ENCODE measurements at places on chromosomes 6 and 20.

- DNase-seq = no peak
Observed at GRCh38 chr6:9745476-9745875, 669.4 kb downstream of the TFAP2A start.

DNA sequence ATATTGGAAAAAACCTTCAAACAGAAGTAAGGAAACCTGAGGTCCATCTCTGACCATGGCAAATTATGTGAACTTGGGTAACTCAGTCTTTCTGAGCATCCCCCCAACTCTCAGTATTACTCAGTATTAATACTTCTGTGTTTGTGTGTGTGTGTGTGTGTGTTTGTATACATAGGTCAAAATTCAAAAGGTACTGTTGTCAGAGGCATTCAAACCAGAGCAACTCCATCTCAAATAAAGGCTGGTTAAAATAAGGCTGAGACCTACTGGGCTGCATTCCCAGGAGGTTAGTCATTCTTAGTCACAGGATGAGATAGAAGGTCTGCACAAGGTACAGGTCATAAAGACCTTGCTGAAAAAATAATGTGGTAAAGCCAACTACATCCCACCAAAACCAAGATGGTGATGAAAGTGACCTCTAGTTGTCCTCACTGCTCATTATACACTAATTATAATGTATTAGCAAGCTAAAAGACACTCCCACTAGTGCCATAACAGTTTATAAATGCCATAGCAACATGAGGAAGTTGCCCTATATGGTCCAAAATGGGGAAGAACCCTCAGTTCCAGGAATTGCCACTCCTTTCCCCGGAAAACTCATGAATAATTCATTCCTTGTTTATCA, 33.3 kb upstream of the SLC22A16 start:
- DNase-seq = no peak

DNA sequence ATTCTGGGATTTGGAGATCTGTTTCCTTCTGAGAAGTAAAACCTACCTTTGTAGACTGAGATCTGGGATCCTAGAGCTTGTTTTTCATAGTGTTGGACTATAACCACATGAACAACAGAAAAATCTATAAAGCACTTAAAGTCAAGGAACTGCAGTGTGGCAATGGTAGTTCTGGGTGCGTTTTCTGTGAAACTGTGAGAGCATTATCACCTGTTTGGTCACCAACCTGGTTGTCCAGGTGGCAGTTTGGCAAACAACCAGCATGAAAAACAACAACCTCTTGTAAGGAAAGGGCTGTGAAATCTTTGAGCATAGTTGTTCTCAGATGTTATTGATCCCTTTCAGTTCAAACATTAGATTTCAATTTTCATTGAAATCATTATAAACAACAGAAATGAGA, 215.8 kb upstream of the CITED2 start:
- DNase-seq = no peak

DNA sequence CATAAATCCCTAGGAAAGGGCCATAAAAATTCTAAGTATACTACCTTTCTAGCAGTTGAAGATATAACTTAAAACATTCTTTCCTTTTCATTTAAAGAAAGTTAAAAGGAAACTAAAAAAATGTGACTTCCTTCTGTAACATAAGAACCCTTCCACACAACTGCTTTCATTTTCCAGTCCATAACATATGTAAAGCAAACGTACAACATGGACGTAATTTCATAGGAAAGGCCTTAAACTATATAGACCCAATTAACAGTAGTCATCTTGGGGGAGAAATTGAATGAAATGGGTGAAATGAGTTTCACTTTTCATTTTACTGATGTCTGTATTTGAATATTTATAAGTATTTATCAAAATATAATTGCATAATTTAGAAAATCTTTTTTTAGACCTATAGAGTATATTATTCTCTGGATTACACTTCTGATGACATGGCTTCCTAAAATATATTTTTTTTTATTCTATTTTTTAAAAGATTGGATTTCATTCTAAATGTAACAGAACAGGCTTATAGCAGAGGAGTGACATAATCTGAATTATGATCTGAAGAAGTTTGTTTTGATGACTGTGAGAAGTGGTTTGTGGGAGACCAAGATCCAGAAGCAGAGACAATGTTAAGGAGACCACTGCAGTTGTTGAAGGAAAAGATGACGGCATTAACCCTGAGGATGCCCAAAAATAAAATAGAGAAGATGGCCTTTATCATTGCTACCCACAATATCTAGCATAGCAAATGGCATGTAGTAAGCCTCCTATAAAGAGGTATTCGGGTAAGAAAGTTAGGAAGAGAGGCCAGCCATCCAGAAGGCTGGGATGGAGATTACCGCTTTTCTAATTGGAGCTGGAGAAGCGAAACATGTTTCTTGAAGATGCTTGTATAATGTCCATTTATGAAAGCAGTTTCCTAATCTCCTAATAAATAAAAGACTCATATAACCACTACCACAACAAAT, 260.4 kb downstream of the PTPRK start:
- DNase-seq = no peak

- no peak for DNase-seq
Observed at GRCh38 chr20:16848061-16848460, 99.9 kb downstream of the OTOR start.

DNA sequence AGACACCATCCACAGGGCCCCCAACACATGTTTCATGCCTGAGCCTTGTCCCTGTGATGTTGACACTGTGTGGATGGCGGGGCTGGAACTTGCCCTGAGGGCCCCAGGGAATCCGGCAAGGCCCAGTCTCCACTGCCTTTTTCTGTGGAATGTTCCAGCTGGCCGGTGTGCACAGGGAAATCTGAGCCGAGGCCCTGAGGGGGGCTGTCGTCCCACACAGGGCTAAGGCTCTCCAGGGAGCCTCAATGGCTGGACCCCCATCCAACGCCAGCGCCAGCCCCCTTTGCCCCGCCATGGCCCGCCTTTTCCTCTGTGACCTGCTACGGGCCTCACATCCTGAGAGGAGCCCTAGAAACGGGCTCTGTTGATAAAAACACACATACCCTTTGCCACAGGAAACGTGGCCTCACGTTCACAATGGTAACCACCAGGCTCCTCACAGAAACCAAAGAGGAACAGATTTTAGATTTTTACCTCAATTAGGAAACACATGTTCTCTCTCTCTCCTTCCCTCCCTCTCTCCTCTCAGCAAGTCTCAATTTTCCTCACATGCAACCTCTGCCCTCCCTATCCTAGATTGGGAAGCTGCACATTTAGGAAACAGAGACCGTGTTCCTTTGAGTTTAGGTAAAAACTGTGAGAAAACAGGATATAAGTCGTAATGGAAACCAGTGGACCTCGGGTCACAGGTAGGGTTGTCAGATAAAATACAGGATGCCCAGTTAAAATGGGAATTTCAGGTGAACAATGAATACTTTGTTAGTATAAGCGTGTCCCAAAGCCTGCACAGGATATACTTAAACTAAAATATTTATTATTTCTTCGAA, 13.7 kb upstream of the ZNF831 start:
- no peak for DNase-seq

GRCh38 chr6:20415712-20416454, 14.2 kb downstream of the E2F3 start:
- DNase-seq = no peak

DNA sequence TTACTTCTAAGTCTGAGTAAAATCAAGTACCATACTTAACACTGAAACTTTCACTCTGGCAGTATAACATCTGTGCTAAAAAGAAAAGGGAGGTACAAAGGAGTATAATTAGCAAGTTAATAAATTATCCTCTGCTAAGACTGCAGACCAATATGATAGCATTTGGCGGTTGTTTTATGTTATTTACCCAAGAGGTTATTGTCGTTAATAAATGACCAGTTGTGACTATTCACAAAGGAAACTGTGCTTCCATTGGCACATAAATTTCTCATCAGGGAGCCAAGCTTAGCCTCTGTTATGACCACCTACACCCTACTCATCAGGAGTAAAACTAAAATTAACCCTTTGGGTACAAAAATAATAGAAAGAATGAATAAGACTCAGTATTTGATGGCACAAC, 86.5 kb downstream of the CRYBG1 start:
- no peak for DNase-seq

DNA sequence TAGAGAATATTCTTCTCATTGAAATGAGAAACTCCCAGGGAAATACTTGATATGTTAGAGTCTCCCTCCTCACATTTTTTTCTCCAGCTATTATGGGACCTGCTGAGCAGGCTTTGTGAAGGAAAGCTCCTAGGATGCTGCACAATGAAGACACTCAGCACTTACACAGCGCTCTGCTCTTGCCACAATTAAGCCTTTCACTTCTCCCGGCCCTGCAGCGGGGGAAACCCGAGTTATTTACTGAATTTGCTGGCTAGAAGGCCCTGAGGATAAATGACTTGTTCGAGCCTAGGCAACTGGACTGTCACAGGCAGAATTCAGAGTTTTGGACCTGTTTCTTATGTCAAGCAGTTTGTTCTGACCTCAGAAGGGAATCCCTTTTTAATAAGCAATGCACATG, 102.0 kb downstream of the MAP3K7 start:
- no peak for DNase-seq

GRCh38 chr6:47479140-47479508, 1.5 kb downstream of the CD2AP start:
- no peak for DNase-seq

DNA sequence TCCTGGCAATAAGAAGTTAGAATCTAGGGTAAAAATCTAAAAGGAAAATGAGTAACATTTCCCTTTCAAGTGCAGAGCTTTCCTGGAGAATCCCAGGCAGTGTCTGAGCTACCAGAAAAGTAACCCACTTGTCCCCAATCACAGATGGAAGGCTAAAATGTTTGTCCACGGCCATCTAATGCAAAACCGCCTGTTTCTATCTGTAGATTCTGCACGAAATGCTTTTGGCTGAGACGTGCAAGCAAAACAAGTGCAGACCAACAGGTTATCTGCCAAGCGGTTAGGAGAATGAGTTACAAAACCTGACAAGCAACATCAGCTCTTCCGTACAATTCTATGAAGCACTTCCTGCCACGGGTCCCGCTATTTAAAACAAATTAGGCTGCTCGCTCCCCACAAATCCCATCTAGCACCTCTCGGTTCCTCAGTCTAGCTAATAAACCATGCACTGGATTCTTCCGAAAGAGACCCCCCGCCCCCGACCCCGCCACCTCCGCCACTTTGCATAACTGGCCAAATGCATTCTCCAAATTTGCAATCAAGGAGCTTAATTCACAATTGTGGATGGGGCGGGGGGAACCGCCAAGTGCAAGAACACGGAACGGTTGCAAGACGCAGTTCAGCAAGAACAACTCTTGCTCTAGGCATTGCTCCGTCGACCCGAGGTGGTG, 1.4 kb downstream of the ELOVL5 start:
- DNase-seq = no peak

GRCh38 chr6:3235486-3235885, 8.0 kb upstream of the TUBB2B start:
- no peak for DNase-seq

DNA sequence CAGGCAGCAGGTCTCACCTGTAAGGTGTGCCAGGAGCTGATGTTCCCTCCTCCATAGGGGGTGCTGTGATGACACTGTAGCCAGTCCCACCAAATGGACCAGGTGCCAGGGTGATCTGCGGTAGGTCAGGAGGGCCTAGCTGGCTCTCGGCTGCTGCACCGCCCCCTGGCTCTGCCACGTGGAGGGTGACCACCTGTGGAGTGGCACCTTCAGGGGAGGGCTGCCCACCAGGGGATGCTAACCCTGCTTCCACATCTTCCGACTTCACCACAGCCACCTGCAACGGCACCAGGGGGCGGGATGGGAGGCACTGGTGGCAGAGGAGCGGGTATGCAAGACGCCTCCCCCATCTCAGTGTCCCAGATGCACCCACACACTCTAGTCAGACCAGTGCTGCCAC, 18.3 kb downstream of the ZNF335 start:
- DNase-seq = no peak

DNA sequence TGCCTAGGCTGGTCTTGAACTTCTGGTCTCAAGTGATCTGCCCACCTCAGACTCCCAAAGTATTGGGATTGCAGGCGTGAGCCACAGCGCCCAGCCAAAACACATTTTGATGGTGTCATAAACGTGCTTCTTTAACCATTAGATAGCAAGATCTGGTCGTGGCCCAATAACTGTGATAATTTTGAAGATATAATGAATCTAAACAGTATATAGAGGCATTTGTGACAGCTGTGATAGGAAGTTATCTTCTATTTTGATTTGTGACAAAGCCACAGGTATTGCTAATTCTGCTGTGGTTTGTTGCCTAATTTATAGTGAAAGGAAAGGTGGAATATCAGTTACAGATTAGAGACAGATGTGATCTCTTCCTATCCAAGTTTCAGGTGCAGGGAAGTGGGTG, 695 bp upstream of the OXT start:
- no peak for DNase-seq

- DNase-seq = no peak
Observed at GRCh38 chr6:4113649-4114048, 21.7 kb downstream of the ECI2 start.

DNA sequence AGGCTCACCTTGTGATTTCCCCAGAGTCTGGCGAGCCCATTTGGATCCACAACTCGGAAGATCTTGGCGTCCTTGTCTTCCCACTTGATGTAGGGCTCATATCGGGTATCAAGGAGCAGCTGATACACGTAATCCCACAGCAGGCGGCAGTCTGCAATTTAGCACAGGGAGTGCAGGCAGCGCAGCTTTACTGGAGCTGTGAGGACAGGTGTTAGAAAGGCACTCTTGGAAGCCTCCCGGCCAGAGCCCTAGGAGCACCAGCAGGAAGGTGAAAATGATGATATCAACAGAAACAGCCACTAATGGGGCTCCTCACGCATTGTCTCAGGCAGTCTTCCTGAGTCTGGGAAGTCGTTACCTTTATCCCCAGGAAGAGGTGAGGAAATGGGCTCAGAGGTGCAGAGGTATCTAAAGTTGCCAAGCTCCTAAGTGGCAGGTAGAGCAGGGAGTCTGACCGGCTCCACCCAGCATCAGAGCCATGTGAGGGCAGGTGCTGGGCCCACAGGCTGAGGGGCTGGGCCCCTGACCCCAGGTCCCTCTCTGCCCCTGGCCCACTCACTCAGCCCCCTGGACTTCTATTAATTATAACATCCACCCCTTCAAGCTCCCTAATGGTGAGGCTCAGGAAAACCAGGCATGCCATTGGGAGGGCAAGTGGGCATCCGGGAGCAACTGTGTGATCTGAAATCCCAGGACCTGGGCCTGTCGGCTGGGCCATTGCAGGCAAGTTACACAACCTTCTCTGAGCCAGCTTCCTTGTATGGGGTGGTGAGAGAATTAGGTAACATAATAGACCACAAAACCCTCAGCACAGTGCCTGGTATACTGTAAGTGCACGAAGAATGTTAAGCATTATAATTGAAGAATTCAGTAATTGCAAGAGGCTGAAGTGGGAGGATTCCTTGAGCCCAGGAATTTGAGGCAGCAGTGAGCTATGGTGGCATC, 18.3 kb downstream of the ETV7 start:
- no peak for DNase-seq

All from cortex of kidney (tissue), 1 donor.